ENCODE measurements at places on chromosomes 2 and 18. TPM values are rescaled to one million over a fixed set of nuclear protein-coding genes. Genes with fewer than 3 reads are reported as not detected.

Gene CFAP221
- total RNA-seq: 5.6 TPM

Gene BCL11A
- total RNA-seq: 128 TPM

Gene REG1B
- not detected for total RNA-seq

Gene EFHD1
- 1.00 TPM for total RNA-seq

Gene PROKR1
- total RNA-seq: 2.7 TPM

Gene LINC00305
- total RNA-seq: not detected

Gene UGT1A3
- not detected for total RNA-seq

Gene AQP12B
- not detected for total RNA-seq

All from cerebellum (tissue), 4 donors.